ENCODE measurements at places on chromosomes 13 and 19. TPM values are rescaled to one million over a fixed set of nuclear protein-coding genes. Genes with fewer than 3 reads are reported as not detected.

GRCh38 chr13:52845334-52845761 is 3.1 kb downstream of the PCDH8 start:
- DNase-seq = peak; percentile 74

- DNase-seq = peak; percentile 14
Observed at GRCh38 chr19:33399745-33400681, 26.5 kb downstream of the CEBPG start.

GRCh38 chr19:16382775-16383543 is 58.3 kb downstream of the KLF2 start:
- peak; percentile 86 for DNase-seq

DNA sequence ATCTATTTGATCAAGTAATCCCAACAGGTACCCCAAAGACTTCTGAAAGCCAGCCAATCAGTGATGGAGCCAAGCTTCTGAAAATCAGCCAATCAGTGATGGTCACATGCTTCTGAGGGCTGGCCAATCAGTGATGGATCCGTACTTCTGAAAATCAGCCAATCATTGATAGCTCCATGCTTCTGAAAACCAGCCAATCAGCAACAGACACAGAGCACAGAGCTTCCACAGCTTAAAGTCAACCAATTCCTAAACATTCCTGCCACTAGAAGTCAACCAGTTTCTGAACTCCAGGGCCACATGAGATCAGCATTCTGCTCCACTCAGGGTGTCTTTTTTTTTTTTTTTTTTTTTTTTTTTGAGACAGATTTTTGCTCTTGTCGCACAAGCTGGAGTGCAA is 8.2 kb upstream of the HSD17B14 start:
- DNase-seq = no peak

GRCh38 chr13:50401721-50402465 is 386.6 kb downstream of the KCNRG start:
- DNase-seq = no peak

GRCh38 chr13:37068962-37069361 is 9.5 kb upstream of the SUPT20H start:
- no peak for DNase-seq

- no peak for DNase-seq
Observed at GRCh38 chr13:113851480-113851803, 12.4 kb downstream of the GAS6 start.

DNA sequence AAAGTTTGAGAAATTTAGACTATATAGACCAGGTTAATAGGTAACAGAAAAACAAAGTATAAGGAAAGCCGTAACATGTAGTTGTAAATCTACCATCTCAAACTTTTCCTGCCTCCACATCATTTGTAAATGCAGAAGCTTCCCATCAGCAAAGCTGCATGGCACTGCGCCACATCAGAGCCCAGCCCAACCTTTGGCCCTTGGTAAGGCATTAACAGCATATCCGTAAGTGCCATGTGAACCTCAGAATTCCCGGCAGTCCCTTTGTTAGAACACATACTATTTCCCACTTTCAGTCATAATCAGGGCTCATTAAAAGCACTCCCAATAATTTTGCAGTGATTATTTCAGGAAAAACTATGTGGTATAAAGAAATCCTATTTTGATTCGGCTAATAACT is 51.6 kb downstream of the MPHOSPH8 start:
- no peak for DNase-seq

DNA sequence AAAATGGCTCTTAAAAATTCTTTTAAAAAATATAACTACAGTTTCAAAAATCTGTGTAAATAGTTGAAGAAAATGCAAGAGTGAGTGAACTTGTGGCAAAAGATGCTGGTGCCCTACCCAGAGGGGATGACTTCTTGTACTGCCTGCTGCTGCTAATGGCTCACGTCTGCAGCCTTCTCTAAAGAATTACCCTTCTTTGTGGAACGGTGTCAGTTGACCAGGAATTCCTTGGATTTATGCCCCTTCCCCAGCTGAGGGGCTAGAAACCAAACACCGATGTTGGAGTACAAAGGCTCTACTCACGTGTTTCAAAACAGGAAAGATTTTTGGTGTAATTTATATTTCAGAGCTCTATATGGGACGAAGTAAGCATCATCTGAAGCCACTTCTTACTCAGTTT is 1582.8 kb downstream of the OLFM4 start:
- no peak for DNase-seq

- no peak for DNase-seq
Observed at GRCh38 chr13:25806264-25806974, 245.4 kb downstream of the SHISA2 start.

DNA sequence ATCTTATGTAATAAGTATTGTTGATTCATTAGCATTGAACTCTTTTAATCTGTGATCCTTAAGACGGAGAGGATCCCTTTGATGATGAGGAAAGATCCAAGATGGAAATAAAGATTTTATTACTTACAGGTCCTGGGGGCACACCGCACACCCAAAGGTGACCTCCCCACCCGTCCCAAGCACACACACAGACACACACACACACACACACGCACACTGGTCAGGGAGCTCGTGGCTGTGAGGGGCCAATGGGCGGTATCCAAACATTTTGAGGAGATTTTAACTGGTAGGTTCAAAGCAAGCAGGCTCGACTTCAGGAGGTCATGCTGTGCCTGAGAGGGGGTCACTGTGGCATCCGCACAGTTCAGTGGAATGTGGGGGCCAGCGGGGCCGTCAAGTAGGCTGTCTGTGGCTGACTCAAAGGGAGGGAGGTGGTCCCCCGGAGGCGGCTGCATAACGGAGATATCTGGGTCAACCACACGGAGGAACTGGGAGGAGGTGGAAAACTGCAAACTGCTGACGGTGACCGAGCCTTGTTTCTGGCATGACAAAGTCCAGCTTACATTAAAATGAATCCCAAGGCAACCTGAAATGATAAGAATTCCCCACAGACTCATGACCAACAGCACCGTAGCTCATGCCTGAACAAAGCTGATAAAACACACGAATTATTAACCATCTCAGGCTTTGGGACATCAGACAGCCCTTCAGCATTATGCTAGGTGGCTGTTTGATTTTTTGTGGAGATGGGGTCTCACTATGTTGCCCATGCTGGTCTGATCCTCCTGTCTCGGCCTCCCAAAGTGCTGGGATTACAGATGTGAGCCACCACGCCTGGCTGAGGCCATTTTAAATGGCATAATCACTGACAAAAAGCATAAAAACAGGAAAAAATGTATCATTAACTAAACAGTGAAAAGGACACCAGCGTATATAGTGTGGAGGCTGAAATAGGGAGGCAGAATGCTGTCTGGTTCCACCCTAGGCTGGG is 20.9 kb upstream of the SIGLEC11 start:
- no peak for DNase-seq

DNA sequence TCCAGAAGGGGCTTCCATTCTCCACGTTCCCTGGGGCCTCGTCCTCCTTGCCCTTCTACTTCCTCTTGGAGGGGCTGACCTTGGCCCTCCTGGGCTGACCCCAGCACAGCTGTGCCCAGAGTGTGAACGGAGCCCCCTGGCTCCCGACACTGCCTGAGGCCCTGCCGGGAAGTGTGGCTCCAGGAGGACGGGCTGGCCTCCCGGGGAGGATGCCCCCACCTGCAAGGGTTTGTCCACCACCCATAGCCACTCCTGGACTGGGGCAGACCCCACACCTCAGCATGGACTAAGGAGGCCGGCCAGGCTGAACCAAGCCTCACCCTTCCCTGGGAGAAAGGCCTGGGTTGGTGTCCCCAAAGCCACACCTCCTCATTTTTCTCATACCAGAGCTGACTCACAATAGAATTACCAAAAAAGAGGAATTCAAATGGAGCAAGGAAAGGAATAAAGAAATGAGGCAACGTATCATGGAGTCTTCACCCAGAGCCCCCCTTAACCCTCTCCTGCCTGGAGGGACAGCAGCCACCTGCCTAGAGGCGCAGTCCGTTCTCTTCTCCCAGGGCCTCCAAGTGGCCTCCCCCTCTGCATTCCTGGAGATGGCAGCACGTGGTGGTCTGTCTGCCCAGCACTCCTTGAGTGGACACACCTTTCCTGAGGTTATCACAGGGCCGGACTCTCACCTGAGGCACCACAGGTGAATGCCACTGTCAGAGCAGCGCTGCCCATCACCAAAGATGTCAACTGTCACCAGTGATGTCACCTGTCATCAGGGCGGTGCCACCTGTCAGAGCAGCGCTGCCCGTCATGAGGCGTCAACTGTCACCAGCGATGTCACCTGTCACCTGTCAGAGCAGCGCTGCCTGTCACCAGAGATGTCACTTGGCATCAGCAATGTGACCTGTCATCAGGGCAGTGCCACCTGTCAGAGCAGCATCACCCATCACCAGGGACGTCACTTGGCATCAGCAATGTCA is 3.1 kb upstream of the C13orf46 start:
- peak; percentile 10 for DNase-seq

DNA sequence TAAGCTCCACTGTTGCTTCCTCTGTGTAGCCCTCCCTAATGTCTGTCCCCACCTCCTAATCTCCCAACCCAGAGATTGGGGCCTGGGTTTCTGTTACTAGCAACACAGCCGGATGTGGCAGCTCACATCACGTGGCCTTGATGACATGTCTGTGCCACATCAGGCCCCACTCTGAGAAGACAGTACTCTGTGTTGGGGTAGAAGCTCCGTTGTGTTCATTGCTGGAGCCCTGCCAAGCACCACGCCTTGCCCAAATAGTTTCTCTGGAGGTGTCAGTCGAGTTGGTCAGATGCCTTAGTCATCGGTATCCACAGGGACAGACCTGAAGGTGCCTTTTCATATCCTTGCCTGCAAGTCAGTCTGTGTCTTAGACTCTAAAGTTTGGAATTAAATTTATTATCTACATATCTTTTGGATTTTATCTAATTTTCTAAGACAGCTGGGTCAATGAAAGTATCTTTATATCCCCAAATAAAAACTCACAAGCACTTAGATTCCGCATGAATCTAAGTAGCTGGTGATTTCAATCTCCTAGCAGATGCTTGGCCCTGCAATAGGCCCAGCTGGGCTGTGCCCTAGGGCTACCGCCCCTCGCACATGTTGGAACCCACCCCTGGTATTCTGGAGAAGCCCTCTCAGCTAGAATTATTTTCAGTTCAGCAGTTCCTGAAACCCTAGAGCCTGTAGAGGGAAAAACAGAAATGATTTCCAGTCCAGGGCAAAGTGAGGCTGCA is 204.0 kb upstream of the TSHZ3 start:
- DNase-seq = no peak

DNA sequence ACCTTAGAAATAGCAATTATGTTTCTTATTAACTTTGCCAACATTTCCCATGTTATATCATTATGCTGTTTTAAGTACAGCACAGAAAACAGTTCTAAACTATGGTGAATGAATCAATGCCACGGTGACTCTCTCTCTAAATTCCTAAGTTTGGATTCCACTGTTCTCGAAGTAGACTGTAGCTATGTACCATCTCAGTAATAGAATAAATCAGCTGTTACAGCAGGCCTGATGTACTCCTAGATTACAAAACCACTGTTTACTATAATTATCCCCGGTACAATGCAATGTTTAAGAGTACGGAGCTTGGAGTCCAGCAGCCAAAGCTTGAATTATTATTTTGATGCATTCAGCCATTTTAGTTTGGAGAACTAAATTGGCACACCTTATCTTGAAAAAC is 476.3 kb upstream of the SLITRK1 start:
- DNase-seq = no peak

DNA sequence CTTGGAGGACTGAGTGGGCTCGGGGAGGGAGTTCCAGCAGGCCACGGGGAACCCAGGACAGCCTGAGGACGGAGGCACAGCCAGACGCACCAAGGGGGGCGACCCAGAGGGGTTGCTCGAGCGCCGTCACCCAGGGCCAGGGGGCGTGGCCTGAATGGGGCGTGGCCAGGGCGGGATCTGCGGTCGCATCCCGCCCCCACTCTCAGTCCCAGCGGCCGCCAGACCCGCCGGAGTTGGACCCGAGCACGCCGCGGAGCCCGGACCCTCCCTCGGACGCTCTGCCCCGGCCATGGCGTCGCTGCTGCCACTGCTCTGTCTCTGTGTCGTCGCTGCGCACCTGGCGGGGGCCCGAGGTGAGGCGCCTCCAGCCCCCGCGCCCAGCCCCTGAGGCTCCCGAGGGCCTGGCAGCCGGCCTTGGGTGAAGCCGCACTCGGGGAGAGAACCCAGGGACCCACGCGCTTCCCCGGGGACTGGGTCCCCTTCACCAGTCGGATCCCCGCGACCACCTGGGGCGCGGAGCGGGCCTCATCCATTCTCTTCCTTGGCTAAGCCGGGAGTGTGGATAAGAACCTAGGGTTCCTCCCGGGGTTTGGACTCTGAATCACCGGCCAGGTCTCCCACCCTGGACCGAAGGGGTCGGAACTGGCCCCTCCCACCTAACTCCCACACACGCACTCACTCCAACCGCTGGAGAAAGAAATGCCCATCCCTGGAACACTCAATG is at the start of gene CILP2:
TSS of gene CILP2 (plus strand) at position 205 of the 724 bp plus-strand sequence. CDS start at position 290, 85 bp downstream.
- peak; percentile 87 for DNase-seq

GRCh38 chr19:48926909-48927308 is 6.6 kb upstream of the DHDH start:
- no peak for DNase-seq

- no peak for DNase-seq
Observed at GRCh38 chr19:44624840-44625354, 11.5 kb downstream of the IGSF23 start.

- DNase-seq = peak; percentile 51
Observed at GRCh38 chr19:14577885-14578427, 4.9 kb upstream of the CLEC17A start.

GRCh38 chr19:9565900-9566705 is 18.2 kb downstream of the ZNF121 start:
- DNase-seq = no peak

DNA sequence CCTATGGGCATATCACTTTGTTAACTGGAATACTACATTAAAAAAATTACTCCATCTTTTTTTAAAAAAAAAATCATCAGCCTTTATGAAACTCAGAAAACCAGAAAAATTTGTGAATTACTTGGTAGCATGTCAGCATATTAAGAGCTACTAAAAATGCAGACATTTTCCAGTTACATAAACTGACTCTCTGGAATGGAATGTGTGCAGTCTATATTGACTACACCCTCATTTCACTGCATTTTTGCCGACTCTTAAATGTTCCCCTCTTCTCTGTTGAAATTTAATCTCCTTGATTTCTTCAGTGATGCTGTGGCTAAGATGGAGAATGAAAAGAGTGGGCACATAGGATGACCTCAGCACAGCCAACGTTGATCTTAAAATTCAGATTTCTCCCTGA is 393.8 kb downstream of the ITGBL1 start:
- DNase-seq = no peak

- DNase-seq = no peak
Observed at GRCh38 chr13:111282425-111282824, 38.0 kb upstream of the TEX29 start.

GRCh38 chr19:1229056-1229923 is 8.5 kb downstream of the CBARP start:
- DNase-seq = no peak

DNA sequence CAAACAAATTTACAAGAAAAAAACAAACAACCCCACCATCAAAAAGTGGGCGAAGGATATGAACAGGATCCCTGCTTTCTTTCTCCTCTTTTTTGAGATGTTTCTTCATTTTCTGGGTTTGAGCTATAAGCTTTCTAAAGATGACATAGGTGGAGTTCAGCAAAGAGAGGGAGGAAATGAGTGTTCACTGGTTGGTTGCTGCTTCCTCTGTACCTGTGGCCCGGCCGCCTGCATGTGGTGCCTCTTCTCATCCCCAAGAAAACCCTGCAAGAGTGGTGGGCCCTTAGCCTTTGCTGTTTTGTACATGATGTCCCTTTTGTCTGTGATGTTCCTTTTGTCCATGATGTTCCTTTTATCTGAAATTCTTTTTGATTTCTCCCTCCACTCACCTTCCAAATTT is 178.4 kb upstream of the SERP2 start:
- DNase-seq = no peak

METTL21C gene
- total RNA-seq = not detected

FUT3 gene
- total RNA-seq = not detected

TEX26 gene
- not detected for total RNA-seq

TGFBR3L gene
- 0.69 TPM for total RNA-seq

ACP4 gene
- total RNA-seq = not detected

SELENOV gene
- 9.9 TPM for total RNA-seq
